Type B pancreatic cell (in vitro differentiated cells): ENCODE measurements at places on chromosomes 2 and 18. TPM values are rescaled to one million over a fixed set of nuclear protein-coding genes. Genes with fewer than 3 reads are reported as not detected.

GPR39 gene
- 4.1 and 13.3 TPM in 2 replicates for total RNA-seq

GRCh38 chr2:142989273-142990204, 112.1 kb downstream of the KYNU start:
- DNase-seq: no peak

GRCh38 chr18:79438898-79439627, 43.3 kb downstream of the NFATC1 start:
- no peak for DNase-seq

GRCh38 chr2:5692561-5693286, 540 bp downstream of the SOX11 start:
- DNase-seq: peak; percentile 78

- DNase-seq: no peak
Observed at GRCh38 chr2:127707890-127708648, 6.8 kb downstream of the SFT2D3 start.

HOXD3 gene
- 25.4 TPM in 1 of 2 replicates, not detected in the other for total RNA-seq

DNA sequence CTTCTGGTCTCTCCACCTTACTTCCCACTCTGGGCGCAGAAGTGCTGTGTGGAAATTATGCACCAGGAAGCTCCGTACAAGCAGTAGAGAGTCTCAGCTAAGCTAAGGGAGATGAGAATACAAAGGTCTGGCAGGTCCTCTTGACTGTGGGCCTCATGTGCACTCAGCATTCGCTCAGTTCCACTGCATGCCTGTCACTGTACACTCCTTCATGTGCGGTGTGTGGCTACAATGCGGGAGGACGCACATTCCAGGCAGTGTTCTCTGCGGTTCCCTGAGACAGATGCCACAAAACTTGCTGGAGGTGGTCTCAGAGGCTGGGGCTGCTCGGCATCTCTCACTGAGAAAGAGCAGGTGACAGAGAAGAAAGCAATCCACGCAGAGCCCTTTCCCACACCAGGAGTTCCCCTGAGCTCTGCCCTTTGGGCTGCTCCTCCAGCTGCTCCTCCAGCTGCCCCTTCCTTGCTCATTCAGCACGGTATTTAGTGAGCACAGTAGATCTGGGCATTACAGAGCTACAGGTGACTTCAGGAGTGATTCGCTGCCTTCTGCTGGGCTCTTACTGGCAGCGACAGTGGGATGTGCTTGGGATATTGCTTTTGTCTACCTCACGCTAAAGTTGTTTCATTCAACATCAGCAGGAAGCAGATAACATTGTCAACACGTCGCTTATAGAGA, 176.6 kb downstream of the SH3RF3 start:
- no peak for DNase-seq

DNA sequence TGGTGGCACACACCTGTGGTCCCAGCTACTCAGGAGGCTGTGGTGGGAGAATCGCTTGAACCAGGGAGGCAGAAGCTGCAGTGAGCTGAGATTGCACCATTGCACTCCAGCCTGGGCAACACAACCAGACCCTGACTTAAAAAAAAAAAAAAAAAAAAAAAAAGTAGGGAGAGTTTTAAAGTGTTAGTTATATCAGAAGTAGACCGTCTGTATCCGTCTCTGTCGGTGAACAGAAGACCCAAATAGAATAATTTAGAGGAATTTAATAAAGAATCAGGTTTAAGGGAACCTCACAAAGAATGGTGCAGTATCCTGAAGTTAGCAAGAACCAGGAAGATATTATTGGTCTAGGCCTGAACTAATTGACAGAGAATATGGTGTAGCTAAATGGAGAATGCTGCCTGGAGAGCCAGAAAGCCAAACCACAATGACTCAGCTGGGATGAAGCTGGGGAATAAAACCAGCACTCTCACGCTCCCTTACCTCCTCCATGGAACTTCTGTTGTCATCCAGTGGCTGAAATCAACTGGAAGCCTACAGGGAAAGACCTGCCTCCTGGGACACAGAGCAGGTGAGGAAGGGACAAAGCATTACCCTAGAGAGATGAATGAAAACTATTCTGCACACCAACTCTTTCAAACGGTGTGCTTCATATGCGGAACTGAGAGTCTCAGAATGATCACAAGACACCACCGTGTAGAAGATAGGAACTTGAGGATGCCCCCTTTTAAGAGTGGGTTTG, 39.1 kb upstream of the PLEKHM3 start:
- no peak for DNase-seq

GRCh38 chr18:13577091-13577697, 149.2 kb downstream of the FAM210A start:
- DNase-seq: no peak

CDCA7 gene
- 13.1 and 54.0 TPM in 2 replicates for total RNA-seq

DNA sequence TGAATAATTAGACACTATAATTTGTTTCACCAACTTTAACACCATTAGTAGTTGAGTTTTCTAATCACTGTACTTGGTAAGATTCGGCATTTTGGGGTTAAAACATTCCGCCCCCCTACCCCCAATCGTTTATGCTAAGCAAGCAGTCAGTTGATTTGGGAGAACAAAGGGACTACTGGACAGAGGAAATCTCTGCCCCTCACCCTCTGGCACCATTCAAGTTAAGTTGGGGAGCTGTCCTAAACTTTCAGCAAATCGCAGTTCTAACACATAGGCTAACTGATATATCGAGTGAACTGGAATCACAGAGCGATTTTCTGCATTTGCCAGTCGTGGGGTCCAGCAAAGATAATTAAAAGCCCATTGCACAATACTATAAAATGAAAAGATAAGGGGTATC, 5.6 kb downstream of the KLF7 start:
- DNase-seq: no peak

DNA sequence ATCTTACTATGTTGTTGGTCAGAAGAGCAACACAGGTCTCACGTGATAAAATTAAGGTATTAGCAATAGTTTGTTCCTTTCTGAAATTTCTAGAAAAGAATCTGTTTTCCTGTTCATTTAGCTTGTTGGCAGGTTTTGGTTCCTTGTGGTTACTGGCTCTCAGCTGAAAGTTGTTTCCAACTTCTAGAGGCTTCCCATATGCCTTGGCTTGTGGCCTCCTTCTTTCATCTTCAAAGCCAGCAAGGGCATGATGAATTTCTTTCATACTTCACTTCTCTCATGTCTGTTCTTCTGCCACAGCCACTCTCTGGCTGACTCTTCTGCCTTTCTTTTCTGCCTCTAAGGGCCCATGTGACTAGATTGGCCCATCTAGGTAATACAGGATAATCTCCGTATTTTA, 193.7 kb downstream of the TRIB2 start:
- DNase-seq: no peak

PSMA8 gene
- 0.14 TPM in 1 of 2 replicates, not detected in the other for total RNA-seq

DNA sequence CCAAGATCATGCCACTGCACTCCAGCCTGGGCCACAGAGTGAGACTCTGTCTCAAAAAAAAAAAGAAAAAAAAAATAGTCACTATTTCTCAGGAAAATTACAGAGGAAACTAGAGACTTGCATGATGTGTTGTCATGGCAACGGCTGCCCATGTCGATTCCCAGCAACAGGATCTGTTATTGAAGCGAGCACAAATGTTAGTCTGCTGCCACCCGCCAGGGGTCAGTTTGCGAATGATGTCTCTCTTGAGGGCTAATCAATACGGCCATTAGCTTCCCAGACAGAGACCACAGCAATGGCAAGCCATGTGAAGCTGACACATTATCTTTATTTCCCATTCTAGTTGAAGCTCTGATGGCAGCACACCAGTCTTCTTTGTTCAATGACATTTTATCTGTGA, 32.4 kb upstream of the ACYP2 start:
- DNase-seq: no peak

DNA sequence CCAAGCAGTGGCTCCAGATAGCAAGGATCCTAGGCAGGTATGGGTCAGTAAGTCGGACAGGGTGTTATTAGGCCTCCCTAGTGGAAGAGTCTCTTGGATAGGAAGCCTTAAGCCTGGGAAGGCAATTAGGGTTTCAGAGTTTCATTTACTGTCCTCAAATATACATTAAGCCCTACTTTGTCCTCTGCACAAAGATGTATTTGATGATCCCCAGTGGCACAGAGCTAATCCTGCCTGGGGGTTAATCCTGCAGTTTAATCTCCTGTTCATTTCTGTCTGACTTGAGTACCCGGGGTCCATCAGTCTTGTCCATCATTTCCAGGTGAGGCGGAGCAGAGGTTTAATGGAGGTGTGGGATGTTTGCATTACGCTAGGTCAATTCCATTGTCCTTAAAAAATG, 62.0 kb downstream of the MTCL1 start:
- peak; percentile 20 for DNase-seq

- DNase-seq: no peak
Observed at GRCh38 chr2:54859416-54859815, 136.0 kb downstream of the EML6 start.

DNA sequence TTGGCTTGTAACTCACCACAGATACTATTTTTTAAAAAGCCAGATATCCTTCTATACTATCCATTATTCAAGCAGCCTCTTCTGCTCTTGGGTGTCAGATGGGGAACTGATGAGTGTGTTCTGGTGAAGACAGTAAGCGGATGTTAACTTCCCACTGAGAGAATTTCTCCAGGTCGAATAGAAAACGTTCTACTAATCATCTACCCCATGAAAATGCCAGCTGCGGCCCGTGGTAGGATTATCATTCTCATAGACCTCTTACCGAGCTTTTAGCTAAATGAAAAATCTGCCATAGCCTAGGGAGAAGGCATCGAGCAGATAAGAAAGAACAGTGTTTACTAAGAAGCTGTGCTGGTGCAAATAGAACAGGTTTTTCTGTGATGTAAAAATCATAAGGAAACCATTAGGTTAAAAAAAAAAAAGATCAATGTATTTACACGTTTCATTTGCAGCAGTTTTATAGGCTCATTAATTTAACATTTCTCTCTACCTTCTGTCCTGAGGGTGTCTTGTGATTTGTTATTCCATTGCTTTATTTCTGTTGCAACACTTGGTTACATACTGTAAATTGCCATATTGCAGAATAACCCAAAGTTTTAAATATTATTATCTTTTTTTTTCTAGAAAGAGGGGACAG, 1521.5 kb upstream of the ZEB2 start:
- DNase-seq: no peak

DNA sequence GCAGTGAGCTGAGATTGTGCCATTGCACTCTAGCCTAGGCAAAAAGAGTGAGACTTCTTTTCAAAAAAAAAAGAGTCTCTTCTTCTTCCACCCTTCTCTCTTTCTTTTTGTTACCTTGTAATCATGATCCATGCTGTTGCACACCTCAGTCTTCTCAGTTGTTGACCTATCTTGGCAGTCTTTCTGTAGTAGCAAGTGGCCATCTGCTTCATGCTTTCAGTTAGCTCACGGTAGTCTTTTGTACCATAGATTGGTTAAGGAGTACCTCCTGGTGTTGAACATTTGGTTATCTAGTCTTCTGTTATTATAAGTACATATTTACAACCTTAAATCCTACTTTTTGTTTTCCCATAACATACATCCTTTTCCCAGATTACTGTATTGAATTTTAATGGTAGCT, 3.1 kb downstream of the GORASP2 start:
- DNase-seq: no peak

SP140L gene
- total RNA-seq: 6.6 and 13.7 TPM in 2 replicates

GRCh38 chr2:59912042-59912441, 641.4 kb downstream of the BCL11A start:
- no peak for DNase-seq

DNA sequence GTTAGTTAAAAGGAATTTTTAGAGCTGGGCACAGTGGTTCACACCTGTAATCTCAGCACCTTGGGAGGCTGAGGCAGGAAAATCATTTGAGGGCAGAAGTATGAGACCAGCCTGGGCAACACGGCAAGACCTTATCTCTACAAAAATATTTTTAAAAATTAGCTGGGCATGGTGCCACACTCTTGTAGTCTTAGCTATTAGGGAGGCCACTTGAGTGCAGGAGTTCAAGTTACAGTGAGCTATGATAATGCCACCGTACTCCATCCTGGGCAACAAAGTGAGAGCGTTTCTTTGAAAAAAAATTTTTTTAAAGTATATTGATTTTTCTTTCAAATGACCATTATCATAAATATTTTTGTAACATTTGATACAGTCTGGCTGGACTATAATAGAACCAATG, 93.6 kb upstream of the FAM117B start:
- DNase-seq: no peak

ZNF142 gene
- total RNA-seq: 35.0 and 38.3 TPM in 2 replicates

DNA sequence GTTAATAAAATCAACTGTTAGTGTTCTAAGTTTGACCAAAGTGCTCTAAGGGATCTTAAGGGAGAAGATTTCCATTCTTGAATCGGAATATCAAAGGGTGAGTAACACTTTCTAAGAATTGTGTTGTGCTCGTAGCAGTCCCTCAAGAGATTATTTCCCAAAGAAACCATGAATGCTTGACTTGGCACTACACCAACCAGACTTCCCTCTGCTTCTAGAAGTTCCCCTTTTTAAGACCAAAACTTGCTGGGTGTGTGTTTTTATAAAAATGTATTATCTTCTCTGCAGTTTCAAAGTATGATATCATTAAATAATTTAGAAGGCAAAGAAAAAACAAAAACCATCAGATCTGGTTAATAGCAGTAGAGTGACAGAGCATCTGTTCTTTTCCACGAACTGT, 522.0 kb upstream of the FAM98A start:
- DNase-seq: no peak

DNA sequence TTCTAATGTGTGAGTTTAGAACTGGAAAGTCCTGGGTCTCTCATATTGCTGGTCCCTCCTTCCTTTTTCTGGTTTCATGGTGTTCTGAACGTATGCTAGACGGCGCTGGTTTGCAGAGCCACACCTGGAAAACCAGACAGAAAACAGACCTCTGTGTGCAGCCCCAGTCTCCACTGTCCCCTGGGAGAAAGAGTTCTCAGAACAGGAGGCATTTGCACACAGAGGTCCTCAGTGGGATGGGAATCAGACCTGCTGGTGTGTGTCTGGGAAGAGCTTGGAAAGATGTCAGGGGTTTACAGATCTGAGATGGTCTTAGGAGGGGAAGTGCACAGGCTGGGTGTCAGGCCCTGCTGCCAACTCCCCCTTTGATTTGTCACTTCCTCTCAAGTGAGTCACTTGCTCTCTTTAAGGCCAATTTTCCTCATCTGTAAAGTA, 14.9 kb upstream of the MBP start:
- no peak for DNase-seq

GRCh38 chr2:37984589-37984988, 59.5 kb downstream of the RMDN2 start:
- DNase-seq: no peak

DNA sequence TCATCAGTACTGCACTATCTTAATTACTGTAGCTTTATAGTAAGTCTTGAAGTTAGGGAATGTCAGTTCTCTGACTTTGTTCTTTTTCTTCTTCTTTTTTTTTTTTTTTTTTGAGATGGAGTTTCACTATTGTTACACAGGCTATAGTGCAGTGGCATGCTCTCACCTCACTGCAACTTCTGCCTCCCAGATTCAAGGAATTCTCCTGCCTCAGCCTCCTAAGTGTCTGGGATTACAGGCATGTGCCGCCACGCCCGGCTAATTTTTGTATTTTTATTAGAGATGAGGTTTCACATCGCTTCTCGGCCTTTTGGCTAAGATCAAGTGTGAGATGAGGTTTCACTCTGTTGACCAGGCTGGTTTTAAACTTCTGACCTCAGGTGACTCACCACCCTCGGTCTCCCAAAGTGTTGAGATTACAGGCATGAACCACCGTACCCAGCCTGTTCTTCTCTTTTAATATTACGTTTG, 41.9 kb upstream of the TANC1 start:
- no peak for DNase-seq

GRCh38 chr18:7021994-7022840, 95.4 kb downstream of the LAMA1 start:
- no peak for DNase-seq

GRCh38 chr2:127737892-127738291, 36.6 kb downstream of the SFT2D3 start:
- no peak for DNase-seq
